ENCODE measurements at places on chromosomes 6 and 20.

DNA sequence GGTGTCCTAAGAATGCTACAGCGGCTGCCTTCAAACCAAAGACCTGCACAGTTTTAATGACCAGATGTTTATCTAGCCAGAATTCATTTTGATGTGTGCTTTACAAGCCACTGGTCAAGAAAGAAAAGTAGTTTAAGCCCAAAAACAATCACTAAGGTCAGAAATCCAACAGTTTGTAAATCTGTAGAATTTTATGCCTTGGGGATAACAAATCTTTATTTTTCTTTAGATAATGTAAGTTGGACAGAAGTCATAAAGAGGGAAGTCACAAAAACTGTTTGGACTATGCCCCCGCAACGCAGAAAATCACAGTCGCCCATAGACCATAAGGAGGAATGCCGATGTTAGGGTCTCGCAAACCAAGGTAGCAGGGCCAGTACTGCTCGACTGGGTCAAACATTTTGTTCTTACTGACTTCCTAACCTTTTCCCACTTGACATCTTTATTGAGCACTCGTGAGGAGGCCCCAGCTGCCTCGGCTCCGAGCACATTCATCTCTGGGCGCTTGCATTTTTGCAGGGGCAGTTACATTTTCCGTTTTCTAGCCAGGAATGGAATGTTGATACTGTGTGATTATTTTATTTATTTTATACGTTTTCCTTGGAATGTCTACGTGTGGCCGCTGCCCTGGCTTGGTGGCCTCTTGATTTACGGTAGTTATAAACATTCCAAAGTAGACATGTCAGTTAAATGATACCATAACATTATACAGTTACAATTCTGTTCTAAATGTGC lies 56.7 kb upstream of the APCDD1L start:
- no peak for DNase-seq

DNA sequence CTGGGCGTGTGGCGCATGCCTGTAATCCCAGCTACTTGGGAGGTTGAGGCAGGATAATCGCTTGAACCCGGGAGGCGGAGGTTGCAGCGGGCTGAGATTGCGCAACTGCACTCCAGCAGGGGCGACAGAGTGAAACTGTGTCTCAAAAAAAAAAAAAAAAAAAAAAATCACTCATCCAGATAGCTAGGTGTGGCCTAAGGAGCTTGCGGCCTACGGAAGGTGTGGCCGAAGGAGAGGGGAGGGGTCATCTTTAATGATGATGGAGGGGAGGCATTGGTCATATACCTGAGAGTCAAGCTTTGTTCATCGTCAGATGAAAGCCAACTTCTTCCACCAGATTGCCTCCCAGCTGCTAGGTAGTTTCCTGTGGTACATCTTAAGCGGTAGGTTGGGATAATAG lies 801 bp upstream of the PPARD start:
- DNase-seq = no peak

GRCh38 chr6:89084954-89085353 lies 4.4 kb downstream of the PNRC1 start:
- no peak for DNase-seq

GRCh38 chr6:13295576-13295975 lies 32.8 kb downstream of the TBC1D7 start:
- no peak for DNase-seq

DNA sequence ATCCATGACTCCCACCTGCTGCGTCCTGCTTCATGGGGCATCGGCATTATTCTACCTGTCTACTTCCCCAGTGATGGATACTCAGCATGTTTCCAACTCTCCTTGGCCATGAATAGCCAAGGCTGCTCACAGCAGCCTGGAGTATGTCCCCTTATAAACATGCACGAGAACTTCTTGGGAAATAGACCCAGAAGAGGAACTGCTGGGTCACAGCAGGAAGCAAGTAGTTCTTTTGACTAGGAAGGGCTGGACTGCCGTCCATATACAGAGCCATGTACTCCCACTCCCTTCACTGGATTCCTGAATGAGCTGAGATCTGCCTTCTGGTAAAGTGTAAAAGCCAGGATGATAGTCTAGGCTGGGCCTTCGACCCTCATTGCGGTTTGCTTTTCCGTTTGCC lies 106.3 kb upstream of the KCNK16 start:
- DNase-seq = no peak

DNA sequence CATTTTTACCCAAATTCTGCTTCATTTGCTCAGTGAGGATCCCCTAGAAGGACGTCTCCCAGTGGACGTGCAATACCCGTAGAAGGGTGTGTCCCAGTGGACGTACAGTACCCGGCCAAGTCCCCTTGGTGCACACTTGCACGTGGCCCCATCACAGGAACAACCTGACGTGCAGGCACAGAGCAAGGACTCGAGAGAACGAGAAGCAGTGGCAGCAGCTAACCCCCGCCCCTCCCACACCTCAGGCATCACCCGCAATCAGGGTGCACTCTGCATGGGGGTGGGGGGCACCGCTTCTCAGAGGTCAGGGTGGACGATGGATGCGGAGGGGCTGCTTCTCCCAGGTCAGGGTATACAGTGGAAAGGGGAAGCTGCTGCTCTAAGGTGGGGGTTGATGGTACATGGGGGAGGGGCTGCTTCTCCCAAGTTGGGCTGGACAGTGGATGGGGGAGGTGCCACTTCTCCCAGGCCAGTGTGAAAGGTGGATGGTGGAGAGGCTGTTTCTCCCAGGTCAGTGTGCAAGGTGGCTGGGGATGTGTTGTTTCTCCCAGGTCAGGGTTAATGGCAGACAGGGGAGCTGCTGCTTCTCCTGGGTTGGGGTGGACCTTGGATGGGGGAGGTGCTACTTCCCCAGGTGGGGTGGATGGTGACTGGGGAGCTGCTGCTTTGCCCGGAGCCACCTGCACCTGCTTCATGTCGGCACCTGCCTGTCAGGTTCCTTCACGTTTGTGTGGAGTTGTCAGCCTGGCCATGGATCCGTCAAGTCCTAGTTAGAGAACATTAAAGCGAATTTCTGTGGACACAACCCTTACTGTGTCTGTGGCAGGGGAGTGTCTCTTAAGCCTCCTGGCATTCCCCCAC lies 1.0 kb upstream of the THBS2 start:
- no peak for DNase-seq

- no peak for DNase-seq
These were observed 392.6 kb upstream of the MARCKS start for GRCh38 chr6:113464536-113464935.

GRCh38 chr6:82033631-82034211 lies 213.8 kb downstream of the IBTK start:
- DNase-seq = no peak

- DNase-seq = no peak
These were observed 104.1 kb downstream of the BMP7 start for GRCh38 chr20:57162362-57162652.

DNA sequence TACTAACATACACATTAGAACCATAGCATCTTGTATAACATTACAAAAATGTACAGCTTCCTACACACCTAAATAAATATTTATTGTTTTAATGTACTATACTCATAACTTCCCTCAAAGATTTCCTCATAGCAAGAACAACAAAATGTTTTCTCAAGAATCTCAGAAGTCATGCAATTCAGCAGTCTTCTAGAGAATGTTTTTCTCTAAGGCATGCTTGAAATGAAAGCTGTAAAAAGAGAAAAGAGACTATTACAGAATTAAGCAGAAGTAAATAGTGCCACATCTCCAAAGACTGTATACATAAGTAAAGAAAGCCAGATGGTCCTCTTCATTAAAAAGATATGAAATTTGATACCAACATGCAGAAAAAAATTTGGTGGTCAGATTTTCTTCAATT lies 672.2 kb downstream of the EPM2A start:
- DNase-seq = no peak

DNA sequence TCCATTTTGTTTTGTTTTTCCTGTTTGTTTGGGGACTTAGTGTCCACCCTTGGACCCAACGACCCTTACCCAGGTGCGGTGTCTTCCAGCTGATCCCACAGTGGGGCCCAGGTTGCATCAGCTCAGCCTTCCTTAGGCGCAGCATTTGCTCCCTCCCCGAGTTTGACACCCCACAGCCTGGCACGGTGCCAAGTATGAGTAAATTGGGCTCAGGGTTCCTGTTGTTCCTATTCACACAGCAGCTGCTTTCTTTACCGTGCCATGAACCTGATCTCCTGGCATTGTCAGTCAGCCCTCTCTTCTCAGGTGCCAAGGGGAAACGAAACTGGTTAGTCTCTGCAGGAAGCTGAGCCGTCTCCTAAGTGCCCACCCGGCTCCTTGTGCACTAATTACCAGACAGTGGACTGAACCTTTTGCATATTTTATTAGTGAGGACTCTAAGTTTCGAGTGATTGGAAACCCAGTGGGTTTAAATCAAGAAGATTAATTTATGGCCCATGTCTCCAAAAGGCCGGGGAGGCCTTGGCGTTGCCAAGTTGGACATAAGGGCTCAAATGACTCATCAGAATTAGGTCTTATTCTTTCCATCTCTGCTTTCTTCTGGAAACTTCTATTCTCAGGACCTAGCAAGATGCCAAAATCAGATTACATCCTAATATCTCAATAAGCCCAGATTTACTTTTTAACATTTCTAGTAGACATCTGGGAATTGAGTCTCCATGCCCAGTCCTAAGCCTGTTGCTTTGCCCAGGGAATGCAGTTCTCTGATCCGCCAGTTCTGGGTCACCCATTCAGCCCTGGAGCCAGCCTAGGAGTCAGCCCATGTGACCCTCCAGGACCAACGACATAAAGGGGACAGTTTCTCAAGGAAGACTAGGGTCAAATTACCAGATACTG lies 68.8 kb downstream of the TSHZ2 start:
- DNase-seq = no peak

GRCh38 chr6:111985202-111985731 lies 68.6 kb upstream of the CCN6 start:
- DNase-seq = peak; percentile 60

- no peak for DNase-seq
These were observed 217.9 kb downstream of the TBX18 start for GRCh38 chr6:84546427-84546914.

- no peak for DNase-seq
These were observed 64.7 kb downstream of the RFX6 start for GRCh38 chr6:116941727-116942126.

DNA sequence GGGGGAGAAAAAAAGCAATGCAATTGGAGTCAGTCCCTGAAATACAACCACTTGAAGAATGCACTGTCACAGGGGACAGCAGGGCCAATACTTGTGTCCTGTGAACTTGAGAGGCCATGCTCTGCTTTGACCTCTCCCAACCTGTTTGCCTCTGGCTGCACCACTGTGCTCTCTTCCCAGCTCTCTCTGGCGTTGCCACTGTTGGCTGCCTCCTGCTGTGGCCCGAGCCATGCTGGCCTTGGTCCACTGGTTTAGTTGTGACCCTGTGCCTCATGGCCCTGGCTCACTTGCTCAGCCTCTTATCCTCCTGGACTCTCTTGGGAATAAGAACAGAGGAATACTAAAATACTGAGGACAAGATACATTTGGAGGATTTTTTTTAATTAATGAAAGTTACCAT lies 14.5 kb upstream of the FBXO30 start:
- no peak for DNase-seq

DNA sequence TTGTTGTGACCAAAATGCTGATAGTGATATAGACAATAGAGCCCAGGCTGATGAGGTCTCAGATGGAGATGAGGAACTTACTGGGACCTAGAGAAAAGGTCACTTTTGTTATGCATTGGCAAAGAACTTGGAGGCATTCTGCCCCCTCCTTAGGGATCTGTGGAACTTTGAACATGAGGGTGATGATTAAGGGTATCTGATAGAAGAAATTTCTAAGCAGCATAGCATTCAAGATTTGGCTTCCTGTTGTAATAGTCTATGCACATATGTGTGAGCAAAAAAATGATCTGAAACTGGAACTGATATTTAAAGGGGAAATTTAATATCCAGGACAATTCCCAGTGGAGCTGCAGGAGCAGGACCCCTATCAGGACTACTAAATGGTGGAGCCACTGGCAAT lies 17.1 kb downstream of the HLA-A start:
- no peak for DNase-seq

DNA sequence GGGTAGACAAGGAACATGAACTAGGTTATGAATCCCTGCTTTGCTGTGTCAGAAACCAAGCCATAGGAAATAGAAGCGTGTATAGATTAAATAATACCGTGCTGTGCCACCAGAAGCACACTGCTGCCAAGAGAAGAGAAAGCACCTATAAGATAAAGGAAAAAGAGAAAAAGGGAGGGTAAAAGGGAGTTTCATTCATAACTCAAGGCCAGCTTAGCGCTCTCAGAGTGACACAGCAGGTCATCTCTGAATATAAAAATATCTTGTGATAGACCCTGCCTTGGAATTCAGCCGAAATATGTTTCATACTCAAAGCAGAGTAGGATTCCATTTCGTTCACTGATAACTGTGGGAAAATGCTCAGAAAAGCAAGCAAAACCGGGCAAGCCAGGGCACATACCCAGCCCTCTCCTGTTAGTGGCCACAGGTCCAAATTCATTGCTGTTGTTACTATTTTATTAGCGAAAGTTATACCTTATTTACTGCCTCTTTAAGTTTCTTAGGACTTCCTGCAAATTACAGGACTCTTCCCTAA lies 8.7 kb downstream of the JAG1 start:
- no peak for DNase-seq

DNA sequence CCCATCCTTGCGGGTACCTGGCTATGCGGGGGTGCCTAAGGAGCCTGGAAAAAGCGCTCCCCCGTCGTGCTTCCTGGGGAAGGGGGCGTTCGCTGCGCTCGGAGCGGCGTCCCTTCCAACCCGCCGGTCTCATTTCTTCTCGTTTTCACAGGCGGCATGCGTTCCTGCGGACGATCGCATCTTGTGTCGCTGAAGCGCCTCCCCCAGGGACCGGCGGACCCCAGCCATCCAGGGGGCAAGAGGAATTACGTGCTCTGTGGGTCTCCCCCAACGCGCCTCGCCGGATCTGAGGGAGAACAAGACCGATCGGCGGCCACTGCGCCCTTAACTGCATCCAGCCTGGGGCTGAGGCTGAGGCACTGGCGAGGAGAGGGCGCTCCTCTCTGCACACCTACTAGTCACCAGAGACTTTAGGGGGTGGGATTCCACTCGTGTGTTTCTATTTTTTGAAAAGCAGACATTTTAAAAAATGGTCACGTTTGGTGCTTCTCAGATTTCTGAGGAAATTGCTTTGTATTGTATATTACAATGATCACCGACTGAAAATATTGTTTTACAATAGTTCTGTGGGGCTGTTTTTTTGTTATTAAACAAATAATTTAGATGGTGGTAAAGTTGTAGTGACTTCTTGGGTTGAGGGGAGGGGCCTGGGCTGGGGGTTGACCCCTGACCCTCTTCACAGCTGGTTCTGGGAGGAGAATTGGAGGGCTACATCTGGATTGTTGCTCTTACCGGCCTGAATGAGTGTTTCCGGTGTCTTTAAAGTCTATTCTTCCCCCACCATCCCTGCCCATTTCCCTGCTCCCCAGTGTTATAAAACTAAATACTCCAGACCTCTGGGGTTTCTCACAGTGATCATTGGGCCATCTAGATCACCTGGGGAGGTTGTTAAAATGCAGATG lies 1.1 kb downstream of the ID1 start:
- DNase-seq = no peak

DNA sequence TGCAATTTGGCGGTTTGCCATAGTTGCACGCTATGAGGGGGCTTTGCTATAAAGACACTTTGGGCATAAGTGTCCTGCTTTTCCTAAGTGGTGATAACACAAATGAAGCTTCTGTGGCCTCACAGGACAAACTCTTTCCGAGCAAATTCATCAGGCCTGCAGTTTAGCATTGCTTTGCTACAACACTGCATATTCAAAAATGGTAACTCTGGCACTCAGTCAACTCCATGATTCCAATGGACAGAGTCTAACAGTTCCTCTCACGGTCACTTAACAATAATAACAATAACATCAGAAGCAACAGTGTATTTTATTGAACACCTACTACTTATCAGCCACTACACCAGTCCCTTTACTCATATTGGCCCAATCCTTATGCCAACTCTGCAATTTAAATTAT lies 222.5 kb downstream of the FRK start:
- DNase-seq = no peak

All from NCI-H1048 (cell line).